ENCODE measurements at places on chromosomes 4 and X.

DNA sequence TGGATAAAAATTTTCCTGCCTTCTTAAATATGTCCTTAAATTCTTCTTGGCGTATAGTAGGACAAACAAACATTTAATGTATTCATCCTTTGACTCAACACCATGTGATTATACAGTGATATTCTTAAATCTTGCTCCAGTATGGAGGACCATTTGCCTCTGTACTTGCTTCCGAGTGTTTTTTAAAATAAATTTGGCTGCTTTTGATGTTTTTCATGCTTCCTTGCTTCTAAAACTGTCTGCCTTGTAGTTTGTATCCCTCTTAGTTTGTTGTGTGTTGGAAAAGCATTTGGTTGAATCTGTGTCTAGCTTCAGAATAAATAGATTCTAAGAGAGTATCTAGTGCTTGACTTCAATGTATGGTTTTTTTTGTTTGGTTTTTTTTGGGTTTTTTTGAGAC lies 12.3 kb downstream of the ING2 start:
- DNase-seq: no peak

GRCh38 chrX:130170752-130171445 lies 863 bp upstream of the RAB33A start:
- DNase-seq: peak; percentile 17

GRCh38 chr4:146191766-146192458 lies 16.4 kb downstream of the LSM6 start:
- no peak for DNase-seq

- DNase-seq: no peak
These were observed 45.6 kb downstream of the RAPGEF2 start for GRCh38 chr4:159148441-159148840.

GRCh38 chrX:74248889-74249288 lies 55.1 kb upstream of the ZCCHC13 start:
- no peak for DNase-seq

DNA sequence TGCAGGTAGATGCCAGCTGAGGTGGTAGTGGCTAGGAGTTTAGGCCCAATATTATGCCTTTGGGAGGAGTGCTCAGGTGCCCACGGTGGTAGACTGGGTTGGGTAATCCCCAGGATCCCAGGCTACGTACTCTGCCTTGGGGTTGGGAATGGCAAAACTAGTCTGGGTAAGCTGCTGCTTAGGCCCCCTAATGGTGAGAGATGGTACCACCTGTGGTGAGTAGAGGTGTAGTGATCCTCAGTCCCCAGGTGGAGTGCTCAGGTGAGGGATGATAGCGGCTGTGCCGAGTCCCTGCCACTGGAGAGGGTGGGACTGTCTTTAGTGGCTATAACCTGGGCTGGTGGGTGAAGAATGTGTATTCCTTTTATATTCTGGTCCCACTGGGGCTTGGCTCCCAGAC lies 75.2 kb downstream of the IL1RAPL2 start:
- DNase-seq: no peak

GRCh38 chr4:22428441-22428840 lies 87.4 kb downstream of the ADGRA3 start:
- no peak for DNase-seq

GRCh38 chrX:118855681-118856310 lies 32.2 kb downstream of the ZCCHC12 start:
- no peak for DNase-seq

GRCh38 chrX:132743086-132743485 lies 215.3 kb downstream of the HS6ST2 start:
- no peak for DNase-seq

Measured in activated T-helper 1 cell treated with anti-CD3 and anti-CD28 coated beads, Interleukin-2, amount 50 U/mL, for 16 hours (primary cell).